ENCODE measurements at places on chromosomes 2 and 18.

DNA sequence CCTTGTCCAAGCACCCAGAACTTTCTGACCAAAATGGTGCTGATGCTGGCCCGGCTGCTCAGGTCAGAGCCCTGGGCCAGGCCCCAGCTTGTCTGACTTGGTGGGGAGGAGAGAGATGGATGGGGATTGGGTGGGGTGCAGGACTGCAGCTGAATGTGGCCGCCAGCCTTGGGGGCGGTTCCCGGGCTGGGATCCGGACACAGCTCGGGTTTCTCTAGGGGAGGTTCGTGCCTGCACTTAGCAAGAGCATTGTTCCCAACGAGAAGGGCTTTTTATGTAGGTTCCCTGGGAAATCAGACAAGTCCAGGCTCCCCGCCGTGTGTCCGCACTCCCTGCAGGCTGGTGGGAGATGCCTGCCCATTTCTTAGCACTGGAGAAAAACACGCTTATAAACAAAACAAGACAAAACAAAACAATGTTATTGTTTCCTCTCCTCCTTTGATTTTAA, 50.5 kb upstream of the HS6ST1 start:
- no peak for DNase-seq

DNA sequence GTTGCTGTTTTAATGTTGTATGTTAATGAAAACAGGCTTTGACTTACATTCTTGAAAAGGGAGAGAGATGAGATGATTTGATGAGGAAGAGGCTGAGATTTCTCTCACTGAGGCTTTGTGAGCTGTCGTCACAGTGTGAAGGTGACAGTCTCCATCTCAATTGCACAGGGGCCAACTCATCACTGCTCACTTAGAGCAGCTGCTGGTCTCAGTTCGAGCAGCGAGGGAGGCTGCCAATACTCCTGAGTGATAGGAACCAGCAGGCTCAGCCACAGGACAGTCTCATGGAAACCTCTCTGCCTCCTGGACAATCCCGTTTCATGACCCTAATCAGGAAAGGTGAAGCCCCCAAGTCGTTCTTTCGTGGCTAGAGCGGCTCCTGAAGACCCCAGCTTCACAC, 170.7 kb upstream of the SOX11 start:
- DNase-seq = no peak

GRCh38 chr2:20421336-20421987, 25.4 kb upstream of the RHOB start:
- no peak for DNase-seq

GRCh38 chr2:149564097-149564496, 23.5 kb downstream of the MMADHC start:
- DNase-seq = no peak

DNA sequence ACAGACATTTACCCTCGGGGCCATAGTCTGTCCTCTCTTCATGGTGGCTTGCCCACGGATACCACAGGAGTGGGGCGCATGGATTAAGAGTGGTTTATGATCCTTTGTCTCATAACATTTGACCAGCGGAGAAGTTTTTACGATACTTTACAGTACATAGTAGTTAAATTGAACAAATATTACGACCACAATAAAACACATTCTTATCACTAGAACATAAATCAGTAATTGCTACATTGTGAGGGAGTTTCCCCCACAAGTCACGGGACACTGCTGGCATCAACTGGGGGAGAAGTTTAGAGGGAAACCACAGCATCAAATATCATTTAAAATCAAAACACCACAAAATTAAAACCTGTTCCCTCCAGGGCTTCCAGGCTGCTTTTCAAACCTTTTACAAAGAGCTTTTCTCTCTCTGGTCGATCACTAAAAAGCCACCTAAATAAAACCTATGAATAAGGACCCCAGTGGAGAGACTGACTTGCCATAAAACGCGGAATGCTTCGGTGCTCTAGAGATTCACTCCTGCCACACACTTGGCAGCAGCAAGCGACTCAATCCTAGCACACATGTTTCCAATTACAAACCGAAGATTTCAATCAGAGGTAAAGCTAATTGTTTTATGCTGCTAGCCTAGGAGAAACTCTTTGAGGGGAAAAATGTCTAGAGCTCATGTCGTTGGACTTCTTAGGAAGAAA, 173.7 kb upstream of the HNRNPA3 start:
- no peak for DNase-seq

- DNase-seq = no peak
Measured at GRCh38 chr2:14614017-14614416, 18.5 kb upstream of the LRATD1 start.

- DNase-seq = no peak
Measured at GRCh38 chr2:216659276-216659675, 26.1 kb downstream of the IGFBP2 start.

GRCh38 chr2:126325202-126325601, 330.8 kb upstream of the GYPC start:
- no peak for DNase-seq

GRCh38 chr2:26268213-26268612, 23.5 kb downstream of the HADHB start:
- DNase-seq = no peak

DNA sequence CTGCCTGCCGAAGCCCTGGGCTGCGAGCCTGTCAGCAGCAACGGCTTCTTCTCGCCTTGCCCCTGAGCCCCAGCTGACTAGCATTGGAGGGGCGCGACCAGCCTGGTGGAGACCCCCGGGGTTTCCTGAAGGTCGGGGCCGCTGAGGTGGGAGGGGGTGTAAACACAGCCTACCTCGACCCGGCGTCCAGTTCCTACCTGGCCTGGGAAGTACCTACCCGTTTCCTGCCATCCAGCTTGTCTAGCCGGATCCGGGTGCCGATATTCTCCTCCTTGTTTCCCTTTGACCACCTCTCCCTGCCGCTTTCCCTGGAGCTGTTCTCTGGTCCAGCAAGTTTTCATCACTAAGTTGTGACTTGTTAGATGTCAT, 511 bp downstream of the MOB4 start:
- DNase-seq = no peak

DNA sequence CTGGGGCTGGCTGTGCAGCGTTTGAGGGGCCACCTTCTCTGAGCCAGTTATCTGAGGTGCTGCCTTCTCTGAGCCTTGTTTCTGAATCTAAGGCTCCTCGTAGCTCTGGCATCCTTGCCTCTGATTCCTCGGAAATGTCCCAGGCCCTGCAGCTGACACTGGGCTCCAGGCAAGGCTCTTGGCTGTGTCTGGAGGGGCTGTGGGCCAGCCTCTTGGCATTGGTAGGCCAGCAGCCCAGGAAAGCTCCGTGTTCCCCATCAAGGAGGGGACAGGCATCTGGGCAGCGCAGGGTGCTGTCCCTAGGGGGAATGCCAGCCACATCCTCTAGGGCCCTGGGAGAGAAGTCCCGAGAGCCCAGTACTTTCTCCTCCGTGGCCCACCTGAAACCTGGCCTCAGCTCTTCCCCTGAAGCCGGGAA, 40.7 kb upstream of the TAF1B start:
- no peak for DNase-seq

DNA sequence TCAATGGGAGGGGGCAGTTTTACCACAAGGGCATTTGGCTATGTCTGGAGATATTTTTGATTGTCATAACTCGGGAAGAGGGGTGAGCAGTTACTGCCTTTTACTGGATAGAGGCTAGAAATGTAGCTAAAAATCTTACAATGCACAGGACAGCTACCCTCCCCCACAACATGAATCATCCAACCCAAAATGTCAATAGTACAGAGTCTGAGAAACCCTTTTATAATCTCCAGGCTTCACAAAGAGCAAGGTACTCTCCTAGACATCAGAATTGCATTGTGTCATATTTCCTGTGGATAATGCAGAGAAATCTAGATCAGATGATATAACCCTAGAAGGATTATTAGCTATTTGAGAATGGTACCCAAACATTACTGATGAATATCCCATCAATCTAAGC, 277.1 kb upstream of the NRP2 start:
- DNase-seq = no peak

DNA sequence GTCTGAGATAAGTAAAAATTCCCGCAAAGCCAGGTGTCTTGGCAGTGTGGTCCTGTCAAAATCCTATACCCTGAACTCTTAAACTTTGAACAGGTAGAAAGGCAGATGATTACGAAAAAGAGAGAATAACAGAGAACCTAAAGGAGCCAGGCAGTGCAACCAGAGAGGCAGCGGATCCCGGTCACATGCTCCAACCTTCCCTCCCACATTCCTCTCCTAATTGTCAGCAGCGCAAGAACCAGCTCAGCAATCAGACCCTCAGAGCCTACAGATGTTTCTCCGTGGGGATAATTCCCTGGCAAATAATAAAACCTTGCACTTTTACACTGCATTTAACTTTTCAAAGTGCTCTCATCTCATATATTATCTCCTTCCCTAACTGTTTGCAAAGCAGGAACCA, 124.8 kb downstream of the EPHA4 start:
- DNase-seq = no peak

DNA sequence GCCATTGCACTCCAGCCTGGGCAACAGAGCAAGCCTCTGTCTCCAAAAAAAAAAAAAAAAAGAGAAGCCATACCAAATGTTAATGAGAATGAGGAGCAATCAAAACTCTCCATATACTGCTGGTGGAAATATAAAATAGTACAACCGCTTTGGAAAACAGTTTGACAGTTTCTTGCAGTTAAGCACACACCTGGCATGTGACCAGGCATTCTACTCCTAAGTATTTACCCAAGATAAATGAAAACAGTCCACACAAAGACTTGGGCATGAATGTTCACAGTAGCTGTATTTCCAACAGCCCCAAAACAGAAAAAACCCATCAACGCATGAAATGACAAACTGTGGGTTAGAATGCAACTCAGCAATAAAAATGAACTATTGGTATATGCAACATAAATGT, 76.0 kb upstream of the ST8SIA5 start:
- DNase-seq = no peak

- no peak for DNase-seq
Measured at GRCh38 chr18:52700816-52701215, 360.8 kb downstream of the DCC start.

- no peak for DNase-seq
Measured at GRCh38 chr18:4751523-4751922, 296.4 kb upstream of the DLGAP1 start.

- no peak for DNase-seq
Measured at GRCh38 chr18:75064513-75064905, 144.4 kb downstream of the PTGR3 start.

DNA sequence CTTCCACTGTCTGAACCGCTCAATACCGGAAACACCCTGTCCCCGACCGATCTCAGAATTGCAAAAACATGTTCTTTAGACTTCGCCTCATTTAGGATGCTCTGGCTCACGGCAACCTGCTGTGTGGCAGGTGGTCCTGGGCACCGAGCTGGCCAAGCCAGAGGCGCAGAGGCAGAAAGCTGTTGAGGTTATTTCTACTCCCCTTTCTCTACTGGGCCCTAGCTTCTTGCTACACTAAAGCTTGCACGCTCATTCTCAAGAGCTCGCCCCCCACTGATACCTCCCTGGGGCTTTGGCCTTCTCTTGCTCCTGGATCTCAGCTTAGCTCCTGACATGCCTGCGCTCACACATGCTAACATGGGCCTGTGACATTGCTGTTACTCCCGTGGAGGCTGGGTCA, 417.4 kb downstream of the LPIN1 start:
- DNase-seq = no peak

- no peak for DNase-seq
Measured at GRCh38 chr2:235903782-235904584, 264.2 kb downstream of the GBX2 start.

GRCh38 chr2:168849610-168850009, 40.6 kb downstream of the SPC25 start:
- DNase-seq = no peak

GRCh38 chr18:3457261-3457724, 7.3 kb downstream of the TGIF1 start:
- no peak for DNase-seq

DNA sequence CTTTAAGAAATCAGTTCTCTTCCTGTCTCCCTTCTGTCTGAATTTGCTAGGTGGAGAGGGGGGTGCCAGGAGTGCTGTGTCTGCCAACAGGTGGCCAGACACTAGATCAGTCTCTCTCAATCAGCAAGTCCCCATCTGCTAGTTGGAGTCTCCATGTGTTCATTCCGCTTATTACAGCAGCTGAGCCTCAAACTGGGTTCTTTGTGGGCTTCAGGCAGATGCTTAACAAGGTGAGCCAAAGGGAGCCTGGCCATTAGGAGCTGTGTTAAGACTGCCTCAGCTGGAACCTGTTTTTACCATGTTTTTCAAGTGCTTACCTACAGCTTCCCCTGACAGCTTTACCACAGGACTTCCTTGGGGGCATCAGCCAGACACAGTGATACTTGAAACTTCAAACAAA, 401.9 kb downstream of the LRP1B start:
- DNase-seq = no peak

GRCh38 chr2:157296490-157296889, 29.1 kb downstream of the ERMN start:
- no peak for DNase-seq

GRCh38 chr2:30758191-30758651, 49.0 kb downstream of the CAPN13 start:
- DNase-seq = no peak

Measured in stimulated activated CD8-positive, alpha-beta memory T cell treated with anti-CD3 and anti-CD28 coated beads, Interleukin-2, amount 100 ng/mL, for 1 hour (primary cell).